ENCODE measurements at places on chromosomes 11 and 22.

- no peak for DNase-seq
Measured at GRCh38 chr11:29809121-29809520, 207.7 kb downstream of the KCNA4 start.

- no peak for DNase-seq
Measured at GRCh38 chr22:47034905-47035419, 272.5 kb downstream of the TBC1D22A start.

DNA sequence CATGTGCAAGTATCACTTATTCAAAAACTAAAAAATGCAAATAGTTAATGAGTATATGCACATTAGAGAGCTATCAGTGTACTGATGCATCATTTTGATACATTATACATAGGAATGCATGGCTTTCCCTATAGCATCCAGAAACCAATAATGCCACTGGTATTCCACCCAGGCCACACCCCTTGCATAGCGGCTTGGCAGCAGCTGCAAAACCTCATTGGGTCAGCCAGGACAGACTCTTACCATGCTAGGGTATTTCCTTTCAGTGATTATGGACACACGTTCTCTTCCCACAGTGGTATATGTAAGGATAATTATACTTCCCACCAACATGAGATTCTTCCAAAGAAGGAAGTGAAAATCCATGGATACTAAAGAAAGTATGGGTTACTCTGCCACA, 145.9 kb upstream of the PITPNB start:
- no peak for DNase-seq

GRCh38 chr11:67261640-67261945, 4.7 kb upstream of the GRK2 start:
- DNase-seq, result no peak

GRCh38 chr11:75272821-75273301, 32.3 kb downstream of the TPBGL start:
- no peak for DNase-seq

DNA sequence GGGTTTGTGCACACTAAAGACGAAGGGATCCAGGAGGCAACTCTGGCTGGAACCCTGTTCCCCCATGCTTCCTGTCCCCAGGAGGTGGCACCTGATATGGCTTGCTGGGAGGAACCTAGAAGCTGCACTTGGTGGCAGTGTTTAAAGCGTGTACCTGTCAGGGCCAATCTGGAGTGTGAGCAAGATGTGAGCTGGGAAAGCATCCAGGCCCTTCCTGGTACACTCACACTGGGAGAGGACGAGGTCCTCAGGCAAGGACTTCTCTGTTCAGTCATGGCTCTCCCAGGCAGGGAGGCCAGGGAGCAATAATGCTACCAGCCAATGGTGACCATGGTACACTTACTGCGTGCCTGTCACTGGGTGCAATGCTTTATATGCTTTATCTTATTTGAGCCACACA, 130.7 kb upstream of the NECTIN1 start:
- no peak for DNase-seq

DNA sequence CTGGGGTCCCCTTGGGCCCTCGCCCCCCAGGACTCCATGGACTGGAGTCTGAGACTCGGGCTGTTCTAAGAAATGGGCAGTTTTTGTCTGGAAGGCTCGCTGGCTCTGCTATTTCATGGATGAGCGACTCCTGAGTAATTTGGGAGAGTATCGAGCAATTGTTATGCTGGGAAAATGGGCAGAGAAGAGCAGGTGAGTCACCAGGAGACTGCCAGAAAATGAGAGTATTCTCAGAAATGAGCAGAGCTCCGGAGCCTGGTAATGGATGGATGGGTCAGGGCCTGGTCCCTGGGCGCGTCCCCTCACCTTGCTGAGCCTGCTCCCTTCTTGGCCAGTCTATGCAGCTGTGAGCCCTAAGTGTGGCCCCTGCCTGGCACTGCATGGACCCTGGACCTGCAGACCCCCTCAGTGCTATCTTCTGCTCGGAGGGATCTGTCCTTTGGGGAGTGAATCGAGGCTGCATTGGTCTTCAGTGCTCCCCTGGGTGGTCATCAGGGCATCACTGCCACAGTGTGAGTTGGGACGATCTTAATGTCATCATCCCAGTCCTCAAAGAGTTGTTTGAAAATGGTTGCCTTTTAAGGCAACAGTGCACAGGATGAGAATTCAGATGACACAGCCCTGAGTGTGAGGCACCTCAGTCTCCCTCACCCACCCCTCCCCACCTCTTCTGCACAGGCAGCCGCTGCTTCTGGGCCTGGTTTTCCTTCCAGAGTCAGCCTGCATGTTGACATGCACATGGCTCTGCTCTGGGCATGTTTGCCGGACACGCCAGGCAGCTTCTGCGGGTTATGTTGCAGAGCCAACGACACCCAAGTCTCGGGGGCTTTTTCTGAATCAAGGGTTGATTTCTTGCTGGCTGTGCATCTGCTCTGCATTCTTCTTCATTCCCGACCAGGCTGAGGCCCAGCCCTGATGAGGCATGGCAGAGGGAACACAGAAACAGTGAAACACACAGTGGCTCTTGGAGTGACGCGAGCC, 519.0 kb downstream of the TBC1D22A start:
- no peak for DNase-seq

- no peak for DNase-seq
Measured at GRCh38 chr22:44031158-44031952, 7.3 kb downstream of the PARVB start.

DNA sequence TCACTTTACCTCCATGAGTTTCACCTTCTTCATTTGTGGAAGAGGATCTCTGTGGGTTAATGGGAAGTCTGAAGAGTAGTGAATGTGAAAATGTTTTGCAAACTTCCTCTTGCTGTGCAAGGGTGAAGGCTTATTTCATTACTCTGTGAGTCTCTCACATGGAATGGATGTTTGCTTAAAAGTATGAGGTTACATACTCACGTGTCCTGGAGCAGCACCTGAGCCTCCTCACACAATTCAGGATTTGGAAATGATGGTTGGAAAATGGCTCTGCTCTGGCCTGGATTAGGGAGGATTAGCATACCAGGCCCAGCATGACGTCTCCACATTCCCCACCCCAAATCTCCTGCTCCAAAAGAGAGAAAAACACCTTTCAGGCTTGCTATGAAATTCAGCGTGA, 4.8 kb downstream of the GRAMD1B start:
- peak; percentile 82 for DNase-seq

- no peak for DNase-seq
Measured at GRCh38 chr22:31044262-31044861, 36.8 kb upstream of the SMTN start.

GRCh38 chr11:8962841-8963240, 1.4 kb downstream of the TMEM9B start:
- DNase-seq, result no peak

GRCh38 chr11:61290905-61291690, 4.0 kb downstream of the VWCE start:
- no peak for DNase-seq

GRCh38 chr11:62406034-62406433, 12.8 kb upstream of the SCGB1A1 start:
- DNase-seq, result no peak

DNA sequence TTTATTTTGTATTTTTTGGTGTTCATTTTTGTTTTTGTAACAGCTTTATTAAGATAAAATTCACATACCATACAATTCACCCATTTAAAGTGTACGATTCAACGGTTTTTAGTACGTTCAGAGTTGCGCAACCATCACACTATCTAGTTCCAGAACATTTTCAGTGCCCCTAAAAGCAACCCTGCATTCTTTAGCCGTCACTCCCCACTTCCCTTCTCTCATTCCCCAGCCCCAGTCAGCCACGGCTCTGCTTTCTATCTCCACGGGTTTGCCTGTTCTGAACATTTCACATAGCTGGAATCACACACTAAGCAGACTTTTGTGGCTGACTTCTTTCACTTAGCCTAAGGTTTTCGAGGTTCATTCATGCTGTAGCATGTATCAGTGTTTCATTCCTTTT, 9.6 kb upstream of the KCNQ1OT1 start:
- DNase-seq, result no peak

GRCh38 chr11:74141241-74141695, 29.5 kb downstream of the C2CD3 start:
- DNase-seq, result no peak

GRCh38 chr11:119373921-119374631, 7.4 kb downstream of the USP2 start:
- DNase-seq, result no peak

- DNase-seq, result no peak
Measured at GRCh38 chr11:25441421-25441820, 890.5 kb upstream of the ANO3 start.

- no peak for DNase-seq
Measured at GRCh38 chr22:23037429-23038333, 32.6 kb upstream of the GNAZ start.

DNA sequence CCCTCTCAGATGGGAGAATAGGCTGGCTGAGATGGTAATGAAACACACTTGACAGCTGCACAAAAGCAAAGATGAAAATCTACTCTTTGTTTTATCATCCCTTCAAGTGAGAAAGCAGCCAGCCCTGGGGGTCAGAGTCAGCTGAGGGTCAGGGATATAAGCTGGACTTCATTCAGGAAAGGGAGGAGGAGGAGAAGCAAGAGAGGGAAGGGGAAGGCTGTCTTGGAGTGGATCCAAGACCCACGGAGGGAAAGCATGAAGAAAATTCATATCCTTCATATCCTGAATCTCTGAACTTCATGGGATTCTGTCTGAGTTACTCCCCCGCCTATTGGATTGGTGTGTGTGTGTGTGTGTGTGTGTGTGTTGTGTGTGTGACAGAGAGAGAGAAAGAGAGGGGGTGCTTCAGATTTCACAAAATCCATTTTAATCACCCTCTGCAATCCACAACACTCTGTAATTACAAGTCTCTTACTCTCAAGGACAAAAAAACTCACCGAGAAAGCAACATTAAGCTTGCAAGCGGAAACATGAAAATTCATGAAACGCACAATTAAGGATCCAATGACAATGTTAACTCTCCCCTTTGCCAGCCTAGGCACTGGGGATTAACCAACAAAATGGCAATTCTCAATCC, 327.7 kb downstream of the TENM4 start:
- peak; percentile 14 for DNase-seq

DNA sequence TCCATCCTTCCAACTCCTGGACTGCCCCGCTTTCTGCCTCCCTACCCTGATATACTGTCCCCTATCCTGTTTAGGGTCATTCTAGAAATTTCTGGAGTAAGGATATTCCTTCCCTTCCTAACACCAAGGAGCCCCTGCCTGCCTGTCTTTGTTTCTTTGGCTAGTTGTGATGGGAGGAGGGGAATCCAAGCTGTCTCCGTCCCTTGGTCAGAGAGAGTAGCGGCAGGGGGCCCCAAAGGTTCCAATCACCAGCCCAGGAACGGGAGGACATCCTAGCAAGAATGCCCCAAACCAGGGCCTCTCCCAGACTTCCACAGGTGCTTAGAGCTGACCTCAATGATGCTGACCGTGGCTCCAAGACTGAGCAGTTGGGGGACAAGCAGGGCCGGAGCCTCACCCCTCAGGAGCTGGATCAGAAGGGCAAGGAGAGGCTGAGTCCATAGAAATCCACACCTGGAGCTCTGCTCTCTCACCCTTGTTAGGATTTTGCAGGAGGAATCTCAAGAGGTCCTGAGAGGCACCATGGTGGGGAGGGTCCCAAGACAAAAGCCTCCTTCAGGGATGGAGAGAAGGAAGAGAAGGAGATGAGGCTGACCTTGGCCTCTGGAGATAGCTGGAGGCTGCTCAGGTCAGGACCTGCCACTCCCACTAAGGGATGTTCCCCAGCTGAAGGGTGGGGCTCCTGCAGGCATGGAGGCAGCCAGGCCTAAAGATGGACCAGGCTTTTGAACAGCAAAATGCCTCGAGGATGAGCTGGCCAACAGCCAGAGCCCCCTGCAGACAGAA, 13.6 kb downstream of the SLC22A12 start:
- DNase-seq, result no peak

GRCh38 chr11:72856551-72857345, 42.5 kb downstream of the ATG16L2 start:
- DNase-seq, result no peak

GRCh38 chr11:114152785-114153184, 93.3 kb downstream of the ZBTB16 start:
- DNase-seq, result no peak

Data from retinal pigment epithelial cell (primary cell).